ENCODE measurements at places on chromosomes 7 and 10.

DNA sequence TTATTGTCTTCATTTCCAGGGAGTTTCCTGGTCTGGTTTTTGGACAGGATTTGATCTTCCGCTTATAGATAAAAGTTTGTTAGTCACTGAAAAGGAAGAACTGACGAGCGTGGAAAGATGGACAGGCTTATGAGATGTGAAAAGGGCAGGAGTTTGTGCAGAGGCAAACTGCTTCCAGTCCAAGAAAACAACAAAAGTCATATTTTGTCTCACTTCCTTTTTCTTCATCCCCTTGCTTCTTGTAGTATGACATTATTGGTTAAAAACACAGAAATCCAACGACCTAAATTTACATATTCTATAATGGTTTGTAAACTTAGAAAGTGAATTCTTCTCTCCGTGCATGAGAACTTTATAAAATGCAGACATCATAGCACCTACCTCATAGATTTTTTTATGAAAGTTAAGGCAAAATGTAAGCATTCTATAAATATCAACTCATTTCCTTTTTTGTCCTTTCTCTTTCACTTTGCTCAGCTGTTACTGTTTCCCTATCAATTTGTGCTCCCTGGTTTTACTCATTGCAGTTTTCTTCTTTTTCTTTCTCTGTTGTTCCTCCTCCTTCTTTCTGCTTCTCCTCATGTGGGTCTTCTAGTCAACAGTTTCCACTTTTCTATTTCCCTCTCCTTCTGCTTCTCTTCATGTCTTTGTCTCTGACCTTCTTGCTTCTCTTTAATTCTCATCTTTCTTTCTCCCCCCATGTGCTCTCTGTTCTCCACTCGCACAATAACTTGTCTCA, 370.2 kb downstream of the ARL4A start:
- no peak for DNase-seq

DNA sequence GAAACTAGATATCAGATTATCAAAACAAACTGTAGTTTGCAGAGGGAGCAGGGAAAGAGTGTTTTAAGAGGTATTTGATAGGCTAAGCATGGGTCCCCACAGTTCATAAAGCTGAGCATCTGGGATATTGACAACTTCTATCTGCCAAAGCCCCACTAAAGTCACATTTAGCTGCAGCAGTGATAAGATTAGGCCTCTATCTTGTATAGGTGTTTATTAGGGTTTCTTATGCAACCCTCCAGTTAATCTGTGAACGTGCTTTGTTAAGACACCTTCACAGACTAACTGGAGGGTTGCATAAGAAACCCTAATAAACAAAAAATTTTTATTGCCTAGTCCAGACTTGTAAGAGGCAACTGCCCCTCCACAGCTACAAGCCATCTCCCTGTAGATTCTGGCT, 78.0 kb downstream of the CYP51A1 start:
- DNase-seq: peak; percentile 2

- no peak for DNase-seq
These were observed 7.3 kb downstream of the SMARCD3 start for GRCh38 chr7:151240942-151241754.

DNA sequence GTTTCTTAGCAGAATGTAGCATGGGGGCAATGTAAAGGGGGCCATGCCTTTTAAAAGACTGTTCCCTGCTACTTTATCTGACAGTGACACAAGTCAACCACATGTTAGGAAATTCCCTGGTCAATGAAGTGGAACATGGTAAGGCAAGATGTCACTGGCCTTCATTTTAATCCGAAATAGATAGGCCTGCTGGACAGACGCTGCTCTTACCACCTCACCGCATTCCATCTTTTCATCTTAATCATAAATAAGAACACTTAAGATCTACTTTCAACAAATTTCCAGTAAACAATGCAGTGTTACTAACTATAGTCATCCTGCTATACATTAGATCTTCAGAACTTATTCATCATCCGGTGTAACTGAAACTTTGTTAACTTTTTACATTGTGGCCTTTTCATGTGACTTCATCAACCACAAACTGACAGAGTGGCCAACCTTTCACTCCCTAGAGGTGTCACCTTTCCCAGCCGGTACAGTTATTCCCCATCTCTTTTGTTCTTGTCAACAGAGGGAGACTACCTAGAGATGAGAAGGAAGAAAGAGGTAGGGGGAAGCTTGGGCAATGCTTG, 15.6 kb downstream of the ASB4 start:
- DNase-seq: no peak

- no peak for DNase-seq
These were observed 50.0 kb downstream of the SPAM1 start for GRCh38 chr7:123975084-123975483.

DNA sequence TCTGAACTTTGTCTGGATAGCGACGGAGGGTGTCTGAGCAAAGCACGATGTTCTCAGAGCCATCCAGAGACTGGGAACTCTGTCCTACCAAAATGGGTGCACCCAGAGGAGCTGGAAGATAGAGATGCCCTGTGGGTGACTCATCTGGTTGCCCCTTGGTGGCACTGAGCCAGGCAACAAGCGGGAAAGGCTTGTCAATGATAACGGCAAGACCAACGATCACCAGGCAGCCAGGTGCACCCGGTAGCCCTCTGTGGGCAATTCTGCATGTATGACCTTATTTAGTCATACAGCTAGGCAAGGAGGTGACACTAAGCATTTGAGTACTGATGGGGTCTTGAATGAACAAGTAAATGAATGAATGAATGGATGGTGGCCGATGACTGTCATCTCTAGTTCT, 2.8 kb upstream of the ELN start:
- no peak for DNase-seq

Data from foreskin keratinocyte (primary cell).